AG09309 (cell line): ENCODE measurements at places on chromosomes 11 and 22.

GRCh38 chr11:76150141-76150540 lies 56.2 kb downstream of the WNT11 start:
- no peak for DNase-seq

- no peak for DNase-seq
These were observed 504 bp downstream of the CFL1 start for GRCh38 chr11:65857500-65857852.

- no peak for DNase-seq
These were observed 34.9 kb downstream of the CABIN1 start for GRCh38 chr22:24046024-24046423.

DNA sequence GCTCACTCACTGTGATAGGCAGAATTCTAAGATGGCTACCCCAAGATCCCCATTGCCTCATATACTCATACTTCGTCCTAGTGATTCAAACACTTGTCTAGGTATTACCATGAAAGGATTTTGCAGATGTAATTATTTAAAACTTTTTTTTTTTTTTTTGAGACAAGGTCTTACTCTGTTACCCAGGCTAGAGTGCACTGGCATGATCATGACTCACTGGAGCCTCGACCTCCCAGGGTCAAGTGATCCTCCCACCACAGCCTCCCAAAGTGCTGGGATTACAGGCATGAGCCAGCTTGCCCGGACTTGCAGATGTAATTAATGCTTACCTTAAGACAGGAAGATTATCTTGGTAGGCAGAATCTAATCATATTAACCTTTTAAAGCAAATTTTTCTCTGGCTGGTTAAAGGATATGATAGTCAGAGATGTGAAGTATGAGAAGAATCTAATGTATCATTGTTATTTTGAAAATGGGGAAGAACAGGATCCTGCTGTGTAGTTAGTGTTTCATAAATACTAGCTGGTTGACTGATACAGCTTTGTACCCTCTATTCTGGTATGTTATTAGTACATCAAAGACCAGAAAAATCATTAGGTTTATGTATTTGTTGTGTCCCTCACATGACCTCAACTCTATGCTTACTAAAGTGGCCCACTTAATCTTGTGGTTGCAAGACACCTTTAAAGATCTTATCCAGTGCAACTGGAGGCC lies 35.5 kb downstream of the C2CD3 start:
- DNase-seq, result no peak

GRCh38 chr11:76919887-76920746 lies 59.4 kb downstream of the ACER3 start:
- DNase-seq, result peak; percentile 70

DNA sequence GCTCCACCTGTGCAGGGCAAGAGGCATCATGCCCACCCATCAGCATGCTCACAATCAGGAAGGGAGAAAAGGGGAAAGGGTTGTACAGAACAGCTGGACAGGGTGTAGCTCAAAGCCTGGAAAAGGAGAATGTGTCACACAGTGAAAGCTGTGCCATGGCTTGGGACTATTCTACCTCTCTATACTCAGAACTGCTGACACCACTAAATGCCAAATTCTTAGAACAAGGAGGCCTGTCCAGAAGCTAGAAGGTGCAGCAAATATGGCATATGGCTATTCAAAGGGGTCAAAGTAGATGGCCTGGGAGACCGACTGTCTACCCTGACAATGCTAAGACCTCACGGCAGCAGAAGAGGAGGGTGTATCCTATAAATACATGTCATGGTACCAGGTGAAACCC lies 12.8 kb downstream of the HPS4 start:
- no peak for DNase-seq

DNA sequence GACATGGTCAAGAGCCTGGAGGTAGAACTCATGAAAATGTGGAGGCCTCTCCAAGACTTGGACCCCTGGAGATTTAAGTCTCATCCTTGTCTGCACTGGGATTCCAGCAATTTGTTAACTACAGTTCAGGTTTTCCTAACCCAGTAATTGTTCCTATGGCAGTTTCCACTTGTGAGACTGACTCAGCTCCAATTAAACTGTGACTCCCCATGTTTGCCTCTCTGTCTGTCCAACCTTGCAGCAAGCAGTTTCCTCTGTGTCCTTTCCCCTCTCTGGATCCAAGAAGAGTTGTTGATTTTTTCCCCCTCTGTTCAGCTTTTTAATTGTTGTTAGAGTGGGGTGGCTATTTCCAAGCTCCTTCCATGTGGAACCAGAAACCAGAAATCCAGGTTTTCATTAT lies 16.2 kb upstream of the ARHGAP20 start:
- DNase-seq, result no peak

GRCh38 chr11:76107971-76108370 lies 98.3 kb downstream of the WNT11 start:
- peak; percentile 8 for DNase-seq

DNA sequence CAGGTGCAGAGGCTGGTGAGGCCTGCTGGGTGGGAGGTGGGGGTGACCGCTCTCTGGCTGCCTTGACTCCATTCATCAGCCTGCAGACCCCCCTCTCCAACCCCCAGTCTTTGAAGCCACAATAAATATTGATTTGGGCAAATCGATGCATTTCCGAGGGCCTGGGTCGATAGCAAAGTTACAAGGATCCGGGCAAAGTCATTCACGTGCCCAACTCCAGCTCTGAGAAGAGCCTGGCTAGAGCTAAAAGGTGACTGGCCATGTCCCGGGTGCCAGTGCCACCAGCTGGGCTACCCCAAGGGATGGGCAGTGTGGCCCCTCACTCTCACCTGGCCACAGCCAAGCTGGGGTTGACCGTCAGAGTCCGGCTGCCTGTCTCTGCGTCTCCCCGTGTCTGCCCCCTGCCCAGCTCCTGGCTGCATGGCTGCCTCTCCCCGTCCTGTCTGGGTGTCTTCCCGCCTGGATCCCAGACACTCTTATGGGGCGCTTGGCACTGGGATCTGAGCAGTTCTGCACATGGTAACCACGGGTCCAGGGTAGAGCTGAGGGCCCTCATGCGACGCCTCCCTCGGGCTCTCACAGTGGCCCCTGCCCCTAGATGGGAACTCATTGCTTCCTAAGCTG lies 46.7 kb upstream of the CCDC188 start:
- DNase-seq, result no peak

DNA sequence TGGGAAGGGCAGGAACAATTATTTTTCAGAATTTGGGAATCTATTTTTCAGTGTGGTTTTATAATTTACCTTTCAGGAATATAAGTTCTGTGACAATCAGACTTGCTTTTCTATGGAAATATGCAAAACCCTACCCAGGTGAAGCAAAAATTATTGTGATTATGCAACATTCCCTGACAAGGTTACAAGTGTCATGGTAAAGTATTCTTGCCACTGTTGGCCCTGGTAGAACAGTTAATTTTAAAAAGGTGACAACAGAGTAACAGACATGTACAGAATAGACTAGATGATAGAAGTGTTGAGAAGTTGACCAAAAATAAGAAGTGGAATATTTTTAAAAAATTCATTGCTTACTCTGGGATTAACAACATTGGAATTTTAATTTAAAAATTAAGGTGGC lies 29.2 kb downstream of the TRAF6 start:
- no peak for DNase-seq

DNA sequence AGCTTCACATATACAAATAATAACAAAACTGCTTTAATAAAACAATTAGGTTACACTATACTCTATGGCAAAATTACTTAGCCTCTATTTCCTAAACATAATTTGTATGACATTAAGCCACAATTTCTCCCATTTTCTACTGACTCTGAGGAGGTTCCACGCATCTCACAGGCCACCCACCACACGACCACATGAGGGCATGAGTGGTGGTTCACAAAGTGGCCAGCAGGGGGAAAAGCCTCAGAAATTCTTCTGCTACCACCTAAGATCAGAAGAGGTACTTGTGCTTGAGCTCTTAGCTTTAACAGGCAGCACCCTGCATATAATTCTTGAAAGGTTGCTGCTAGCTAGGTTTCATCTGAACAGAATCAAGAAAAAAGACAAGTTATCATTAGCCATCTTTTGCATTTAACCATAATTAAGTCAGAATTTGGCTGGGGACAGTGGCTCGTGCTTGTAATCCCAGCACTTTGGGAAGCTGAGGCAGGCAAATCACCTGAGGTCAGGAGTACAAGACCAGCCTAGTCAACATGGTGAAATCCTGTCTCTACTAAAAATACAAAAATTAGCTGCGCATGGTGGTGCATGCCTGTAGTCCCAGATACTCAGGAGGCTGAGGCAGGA lies 7.7 kb downstream of the LPXN start:
- DNase-seq, result no peak

DNA sequence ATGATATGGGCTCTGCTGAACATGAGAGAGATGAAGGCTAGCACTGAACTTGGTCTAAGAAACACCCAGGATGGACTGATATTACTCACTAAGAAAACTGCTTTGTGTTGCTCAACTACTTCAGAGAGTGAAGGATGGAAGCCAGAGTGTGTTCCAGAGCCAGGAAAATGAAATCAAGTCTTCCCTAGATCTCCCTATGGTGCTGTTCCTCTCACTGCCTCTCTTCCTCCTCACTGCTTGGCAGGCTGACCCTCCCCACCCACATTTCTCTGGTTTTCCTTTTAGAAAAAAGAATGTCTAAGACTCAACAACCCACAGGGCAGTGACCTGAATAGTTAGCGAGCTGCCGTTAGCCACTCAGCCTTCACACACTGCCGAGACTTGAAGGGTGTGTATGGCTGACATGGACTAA lies 65.6 kb downstream of the CCDC81 start:
- DNase-seq, result peak; percentile 43

GRCh38 chr11:111674941-111675340 lies 72.7 kb downstream of the SIK2 start:
- no peak for DNase-seq

GRCh38 chr11:3230636-3231549 lies 1.3 kb downstream of the MRGPRE start:
- no peak for DNase-seq

DNA sequence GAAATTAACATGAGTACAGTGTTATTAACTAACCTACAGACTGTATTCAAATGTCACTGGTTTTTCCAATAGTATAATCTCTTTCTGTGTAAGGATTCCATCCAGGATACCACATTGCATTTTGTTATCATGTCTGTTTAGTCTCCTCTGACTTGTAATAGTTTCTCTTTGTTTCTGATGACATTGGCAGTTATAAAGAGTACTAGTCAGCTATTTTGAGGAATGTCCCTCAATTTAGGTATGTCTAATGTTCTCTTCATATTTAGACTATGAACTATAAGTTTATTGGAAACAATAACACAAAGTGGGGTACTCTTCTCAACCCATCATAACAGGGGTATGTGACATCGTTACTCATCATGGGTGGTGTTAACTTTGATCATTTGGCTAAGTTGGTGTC lies 20.3 kb upstream of the ME3 start:
- no peak for DNase-seq

DNA sequence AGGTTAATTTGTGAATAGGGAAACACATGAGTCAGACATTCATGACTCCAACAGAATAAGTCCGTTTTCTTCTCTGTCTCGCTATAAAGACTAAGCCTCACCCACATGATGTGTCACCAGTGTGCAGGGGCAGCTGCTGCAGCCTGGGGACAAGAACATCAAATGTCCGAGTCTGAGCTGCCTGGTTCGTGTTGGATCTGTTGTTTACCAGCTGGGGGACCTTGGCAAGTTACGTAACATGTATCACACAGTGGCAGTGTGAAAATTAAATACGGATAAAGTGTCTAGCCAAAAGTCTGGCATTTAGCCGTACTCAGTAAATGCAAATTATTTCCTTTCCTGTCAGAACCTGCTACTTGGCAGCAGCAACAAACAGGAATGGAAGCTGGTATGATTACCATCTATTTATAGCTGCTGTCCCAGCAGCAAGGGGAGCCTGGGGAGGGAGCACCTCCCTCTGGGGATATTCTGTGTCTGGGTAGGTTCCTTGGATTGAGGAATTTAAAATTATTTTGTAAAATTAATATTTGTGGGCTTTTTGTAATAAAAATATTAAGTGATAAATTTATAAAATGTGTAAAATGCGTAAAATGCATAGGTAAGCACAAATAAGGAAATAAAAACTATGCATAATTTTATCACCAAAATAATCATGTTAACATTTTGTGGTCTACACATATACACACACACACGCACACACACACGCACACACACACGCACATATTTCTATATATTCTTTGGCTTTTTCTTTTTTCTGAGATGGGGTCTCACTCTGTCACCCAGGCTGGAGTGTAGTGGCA lies 1.3 kb upstream of the CLDN25 start:
- no peak for DNase-seq

DNA sequence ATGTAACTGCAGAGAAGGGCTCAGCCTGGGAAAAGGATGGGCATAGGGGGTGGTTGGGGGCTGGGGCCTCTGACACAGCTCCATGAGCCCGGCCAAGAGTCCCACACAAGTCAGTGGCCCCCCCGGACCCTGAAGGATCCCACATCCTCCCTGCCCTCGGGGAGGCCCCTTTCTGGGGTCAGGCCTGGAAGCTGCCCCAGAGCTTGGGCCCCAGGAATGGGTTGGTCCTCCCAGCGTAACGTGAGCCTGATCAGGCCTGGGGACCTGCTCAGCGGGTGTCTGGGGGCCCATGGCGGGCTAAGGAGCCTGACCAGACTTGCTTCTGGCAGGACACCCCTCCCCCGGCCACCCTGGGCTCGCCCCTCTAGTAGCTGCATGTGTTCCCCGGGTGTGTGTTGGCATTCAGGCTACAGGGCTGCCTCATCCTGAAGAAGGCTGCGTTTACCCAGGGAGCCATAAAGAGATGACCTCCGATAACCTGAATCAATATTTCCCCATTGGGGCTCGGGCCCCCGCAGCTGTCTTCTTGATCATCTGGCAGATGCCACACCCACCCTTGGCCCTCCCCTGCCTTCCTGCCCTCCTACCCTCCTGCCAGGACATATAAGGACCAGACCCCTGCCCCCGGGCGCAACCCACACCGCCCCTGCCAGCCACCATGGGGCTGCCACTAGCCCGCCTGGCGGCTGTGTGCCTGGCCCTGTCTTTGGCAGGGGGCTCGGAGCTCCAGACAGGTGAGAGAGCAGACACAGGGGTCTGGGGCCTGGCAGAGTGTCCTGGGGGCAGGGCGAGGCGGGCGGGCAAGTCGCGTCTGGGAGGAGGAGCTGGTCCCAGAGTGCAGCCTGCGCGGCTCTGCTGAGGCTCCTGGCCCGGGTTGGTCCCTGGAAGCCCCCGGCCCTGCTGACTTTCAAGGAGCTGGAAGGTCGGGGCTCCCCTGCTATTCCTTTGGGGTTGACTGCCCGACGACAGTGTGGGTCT lies at the start of gene MUC2:
MUC2 (plus strand) TSS at position 631 of the 978 bp plus-strand sequence.
- DNase-seq, result no peak

- DNase-seq, result no peak
These were observed 22.5 kb downstream of the RELT start for GRCh38 chr11:73398721-73399120.
